ENCODE measurements at places on chromosomes 13 and 19. TPM values are rescaled to one million over a fixed set of nuclear protein-coding genes. Genes with fewer than 3 reads are reported as not detected.

DNA sequence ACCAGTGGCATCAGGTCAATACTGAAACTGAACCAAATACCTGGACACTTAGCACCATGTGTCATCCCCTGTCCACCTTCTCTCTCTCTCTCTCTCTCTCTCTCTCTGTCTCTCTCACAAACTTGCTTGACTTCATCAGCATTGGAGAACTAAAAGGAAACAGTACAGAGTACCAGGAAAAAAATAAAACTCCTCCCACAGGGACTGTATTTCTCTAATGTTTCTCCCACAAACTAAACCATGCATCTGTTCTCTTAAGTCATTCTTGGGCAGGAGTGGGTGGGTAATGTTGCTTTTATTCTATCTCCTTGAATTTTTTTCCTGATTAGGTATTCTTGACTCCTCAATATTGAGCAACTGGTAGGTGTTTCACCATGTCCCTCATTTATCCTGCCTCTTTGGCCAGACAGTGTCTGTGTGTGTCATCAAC lies 112.9 kb upstream of the CACNA1A start:
- peaks cover 57% of the 10 kb centered on the region for H3K27me3 ChIP-seq
- H3K27ac ChIP-seq: no peak overlapping the region
- DNase-seq: no peak
- H3K36me3 ChIP-seq: no peaks in the 10 kb centered on the region
- no peaks in the 10 kb centered on the region for H3K4me1 ChIP-seq

The HSH2D gene
- total RNA-seq: 29.9 TPM

The ZNF566 gene
- total RNA-seq: 5.8 TPM

DNA sequence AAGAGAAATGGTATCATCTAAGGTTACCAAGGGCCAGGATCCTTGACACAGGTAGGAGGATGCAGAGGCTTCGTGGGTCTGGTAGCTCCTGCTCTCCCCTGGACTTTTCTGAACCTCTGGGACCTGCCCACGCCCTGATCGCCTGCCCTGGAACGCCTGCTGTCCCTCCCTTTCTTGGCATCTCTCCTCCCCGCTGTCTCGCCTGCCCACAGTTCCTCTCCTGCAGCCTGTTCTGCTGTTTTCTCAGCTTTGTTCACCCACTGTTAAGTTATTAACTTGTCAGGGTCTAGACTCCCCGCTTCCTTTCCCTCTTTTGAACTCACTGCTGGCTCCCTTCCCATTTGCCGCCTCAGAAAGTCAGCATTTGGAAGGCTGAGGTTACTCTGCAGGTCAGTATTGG lies 19.8 kb downstream of the SERP2 start:
- H3K4me3 ChIP-seq: no peak overlapping the region
- no peak for DNase-seq
- H3K27me3 ChIP-seq: peaks cover 25% of the 10 kb centered on the region
- no peaks in the 10 kb centered on the region for H3K4me1 ChIP-seq
- H3K36me3 ChIP-seq: no peaks in the 10 kb centered on the region

- peak; percentile 89 for DNase-seq
- H3K4me3 ChIP-seq: peak overlapping the region; percentile 98
- H3K4me1 ChIP-seq: peaks cover 23% of the 10 kb centered on the region
- H3K27ac ChIP-seq: peak overlapping the region; percentile 96
These were observed 278 bp upstream of the ZNF274 start for GRCh38 chr19:58182577-58182988.

- H3K27ac ChIP-seq: no peak overlapping the region
- H3K4me1 ChIP-seq: no peaks in the 10 kb centered on the region
- no peak for DNase-seq
- H3K27me3 ChIP-seq: no peaks in the 10 kb centered on the region
- H3K4me3 ChIP-seq: no peak overlapping the region
- H3K36me3 ChIP-seq: no peaks in the 10 kb centered on the region
These were observed 212.5 kb upstream of the ZNF536 start for GRCh38 chr19:30159636-30160035.

The CD79A gene
- total RNA-seq: 12.3 TPM

The SHANK1 gene
- 0.07 TPM for total RNA-seq

The COX7A1 gene
- not detected for total RNA-seq

The CGB1 gene
- not detected for total RNA-seq

DNA sequence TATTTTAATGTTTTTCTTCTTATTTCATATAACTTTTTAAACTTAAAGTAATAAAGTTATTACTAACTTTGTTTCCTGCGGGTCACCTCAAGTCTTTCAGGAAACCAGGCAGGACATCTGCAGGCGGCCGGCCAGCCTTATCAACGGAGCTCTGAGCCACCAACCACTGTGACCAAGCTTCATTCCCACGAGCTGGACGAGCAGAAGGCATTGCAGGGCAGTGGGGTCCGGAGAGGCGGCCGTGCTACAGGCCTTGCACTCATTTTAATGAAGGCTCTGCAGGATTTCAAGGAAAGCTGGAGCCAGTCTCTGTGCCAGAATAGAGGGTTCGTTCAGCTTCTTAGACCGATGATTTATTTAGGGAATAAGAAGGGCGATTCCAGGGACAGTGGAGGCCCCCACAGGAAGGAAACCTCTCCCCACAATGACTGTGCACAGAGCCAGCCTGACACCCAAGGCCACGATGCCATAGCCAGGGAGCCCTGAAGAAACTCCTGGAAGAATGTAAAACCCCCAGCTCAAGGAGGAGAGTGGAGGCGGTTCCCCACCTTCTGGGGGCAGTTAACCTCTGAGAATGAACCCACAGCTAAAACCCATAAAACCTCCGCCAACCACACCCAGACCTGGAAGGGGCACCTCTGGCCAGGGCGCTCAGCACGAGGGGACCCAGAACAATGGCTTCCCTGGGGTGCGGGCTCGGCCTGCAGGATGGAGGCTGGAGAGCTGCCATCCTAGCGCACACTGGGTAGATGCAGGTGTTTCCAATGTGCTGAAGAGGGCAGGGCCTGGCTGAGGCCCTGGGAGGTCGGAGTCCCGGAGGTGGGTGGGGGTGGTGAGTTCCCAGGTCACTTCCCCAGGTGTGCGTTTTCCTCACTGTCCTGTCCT lies 75.0 kb downstream of the RASA3 start:
- no peaks in the 10 kb centered on the region for H3K27me3 ChIP-seq
- DNase-seq: no peak
- peaks cover 2% of the 10 kb centered on the region for H3K36me3 ChIP-seq
- no peak overlapping the region for H3K27ac ChIP-seq
- H3K4me1 ChIP-seq: peaks cover 34% of the 10 kb centered on the region
- no peak overlapping the region for H3K4me3 ChIP-seq

DNA sequence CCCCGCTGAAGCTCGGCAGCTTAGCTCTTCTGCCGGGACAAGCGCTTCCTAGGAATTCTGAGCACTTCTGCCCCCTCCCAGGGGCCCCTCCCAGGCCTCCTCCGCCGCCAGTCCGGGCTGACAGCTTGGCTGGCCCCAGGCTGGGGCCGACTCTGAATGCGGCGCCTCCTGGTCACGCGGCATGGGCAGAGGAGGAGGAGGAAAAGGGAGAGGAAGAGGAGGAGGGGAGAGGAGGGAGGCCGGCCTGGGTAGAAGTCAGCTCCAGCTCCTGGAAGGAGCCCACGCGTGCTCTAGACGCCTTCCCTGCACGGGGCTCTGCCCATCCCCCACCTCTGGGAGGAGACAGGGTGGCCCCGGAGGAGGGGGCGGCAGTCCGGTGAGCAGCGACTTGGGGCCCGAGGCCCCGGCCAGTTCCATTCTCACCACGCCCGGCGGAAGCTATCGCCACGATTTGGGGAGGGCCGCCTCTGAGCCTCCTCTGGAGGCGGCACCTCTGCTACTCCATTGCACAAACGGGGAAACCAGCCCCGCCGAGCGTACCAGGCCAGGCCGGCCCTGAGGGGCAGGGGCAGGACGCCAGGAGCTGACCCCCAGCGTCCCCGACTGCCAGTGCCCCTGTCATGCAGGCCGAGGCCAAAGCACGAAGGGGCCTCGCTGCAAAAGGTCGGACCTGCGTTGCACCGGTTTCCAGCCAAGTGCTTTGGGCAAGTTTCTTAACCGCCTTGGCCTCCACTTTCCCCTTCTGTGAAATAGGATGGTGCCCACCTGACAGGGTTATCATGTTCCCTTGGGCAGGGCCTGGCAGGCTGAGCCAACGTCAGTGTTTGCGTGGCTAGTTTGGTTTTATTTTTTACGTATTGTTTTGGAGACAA lies 31.6 kb downstream of the CCNE1 start:
- H3K27me3 ChIP-seq: no peaks in the 10 kb centered on the region
- H3K4me3 ChIP-seq: peak overlapping the region; percentile 76
- H3K36me3 ChIP-seq: no peaks in the 10 kb centered on the region
- H3K4me1 ChIP-seq: peaks cover 19% of the 10 kb centered on the region

The F10 gene
- total RNA-seq: not detected

GRCh38 chr19:7869453-7869909 lies 4.7 kb downstream of the PRR36 start:
- H3K4me1 ChIP-seq: peaks cover 47% of the 10 kb centered on the region
- H3K27me3 ChIP-seq: peaks cover 48% of the 10 kb centered on the region
- H3K36me3 ChIP-seq: no peaks in the 10 kb centered on the region
- peak overlapping the region; percentile 86 for H3K4me3 ChIP-seq
- no peak overlapping the region for H3K27ac ChIP-seq

GRCh38 chr13:20435616-20436368 lies 89.9 kb downstream of the CRYL1 start:
- no peaks in the 10 kb centered on the region for H3K36me3 ChIP-seq
- no peak for DNase-seq
- no peaks in the 10 kb centered on the region for H3K27me3 ChIP-seq
- H3K4me3 ChIP-seq: no peak overlapping the region
- H3K4me1 ChIP-seq: no peaks in the 10 kb centered on the region
- H3K27ac ChIP-seq: no peak overlapping the region

DNA sequence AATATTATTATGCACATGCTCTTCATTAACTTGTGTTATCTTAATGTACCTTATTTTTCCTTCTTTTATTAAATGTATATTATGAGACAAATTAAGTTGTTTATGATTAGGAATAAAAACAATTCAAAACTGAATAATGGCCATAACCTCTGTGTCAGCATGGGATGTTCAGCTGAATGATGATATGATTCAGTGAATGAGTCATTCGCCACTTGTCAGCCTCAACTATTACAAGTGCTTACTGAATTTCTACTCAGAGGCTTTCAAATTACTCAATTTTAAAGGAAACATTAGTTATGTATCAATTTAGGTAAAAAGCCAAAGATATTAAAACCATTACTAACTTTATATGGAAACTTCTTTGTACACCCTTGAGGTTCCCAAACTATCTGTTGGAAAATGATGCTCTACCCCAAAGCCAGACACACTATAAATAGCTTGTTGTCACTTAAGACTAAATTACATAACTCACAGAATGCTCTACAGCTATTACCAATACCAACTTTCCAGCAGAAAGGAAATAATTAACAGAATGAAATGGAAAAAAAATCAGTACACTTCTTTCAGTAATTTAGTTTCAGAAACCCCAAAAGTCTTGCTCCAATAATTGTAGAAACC lies 14.4 kb downstream of the LIG4 start:
- DNase-seq: no peak
- H3K27me3 ChIP-seq: peaks cover 13% of the 10 kb centered on the region
- no peak overlapping the region for H3K4me3 ChIP-seq
- H3K4me1 ChIP-seq: peaks cover 30% of the 10 kb centered on the region
- peak overlapping the region; percentile 83 for H3K27ac ChIP-seq
- peaks cover 4% of the 10 kb centered on the region for H3K36me3 ChIP-seq

- H3K27me3 ChIP-seq: peaks cover 13% of the 10 kb centered on the region
- DNase-seq: no peak
- no peaks in the 10 kb centered on the region for H3K4me1 ChIP-seq
- H3K4me3 ChIP-seq: no peak overlapping the region
These were observed 13.9 kb downstream of the PALM start for GRCh38 chr19:722553-723101.

The DLL3 gene
- 0.72 TPM for total RNA-seq

The ACP4 gene
- total RNA-seq: not detected

DNA sequence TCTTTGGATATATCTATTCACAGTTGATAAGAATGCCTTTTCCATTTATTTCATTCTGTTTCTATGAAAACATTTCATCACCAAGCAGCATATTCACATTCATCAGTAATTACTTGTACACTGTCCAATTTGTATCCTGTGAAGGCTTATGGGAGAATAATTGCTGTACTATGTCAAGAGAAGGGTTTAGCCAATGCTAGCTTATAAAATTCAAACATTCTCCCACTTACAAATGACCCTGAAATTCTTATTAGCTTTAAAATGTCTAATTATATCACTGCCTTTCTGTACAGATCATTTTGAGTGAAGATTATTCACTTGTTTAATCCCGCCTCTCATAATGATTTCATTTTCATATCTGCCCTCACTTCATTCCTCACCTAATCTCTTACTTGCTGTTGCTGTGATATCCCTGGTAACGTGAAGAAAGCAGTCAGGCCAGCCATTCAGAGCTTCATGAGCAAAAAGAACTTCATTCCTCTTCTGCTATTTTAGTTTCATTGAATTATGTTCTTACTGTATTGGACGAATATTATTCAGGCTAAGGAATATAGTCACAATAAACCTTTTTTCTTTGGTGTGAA lies 778.7 kb downstream of the OLFM4 start:
- no peak overlapping the region for H3K4me3 ChIP-seq
- DNase-seq: no peak
- H3K27ac ChIP-seq: no peak overlapping the region
- no peaks in the 10 kb centered on the region for H3K36me3 ChIP-seq
- H3K27me3 ChIP-seq: no peaks in the 10 kb centered on the region
- H3K4me1 ChIP-seq: no peaks in the 10 kb centered on the region

- peaks cover 51% of the 10 kb centered on the region for H3K27me3 ChIP-seq
- peaks cover 22% of the 10 kb centered on the region for H3K4me1 ChIP-seq
- no peaks in the 10 kb centered on the region for H3K36me3 ChIP-seq
- no peak for DNase-seq
These were observed 989 bp downstream of the TMEM145 start for GRCh38 chr19:42313840-42314755.

DNA sequence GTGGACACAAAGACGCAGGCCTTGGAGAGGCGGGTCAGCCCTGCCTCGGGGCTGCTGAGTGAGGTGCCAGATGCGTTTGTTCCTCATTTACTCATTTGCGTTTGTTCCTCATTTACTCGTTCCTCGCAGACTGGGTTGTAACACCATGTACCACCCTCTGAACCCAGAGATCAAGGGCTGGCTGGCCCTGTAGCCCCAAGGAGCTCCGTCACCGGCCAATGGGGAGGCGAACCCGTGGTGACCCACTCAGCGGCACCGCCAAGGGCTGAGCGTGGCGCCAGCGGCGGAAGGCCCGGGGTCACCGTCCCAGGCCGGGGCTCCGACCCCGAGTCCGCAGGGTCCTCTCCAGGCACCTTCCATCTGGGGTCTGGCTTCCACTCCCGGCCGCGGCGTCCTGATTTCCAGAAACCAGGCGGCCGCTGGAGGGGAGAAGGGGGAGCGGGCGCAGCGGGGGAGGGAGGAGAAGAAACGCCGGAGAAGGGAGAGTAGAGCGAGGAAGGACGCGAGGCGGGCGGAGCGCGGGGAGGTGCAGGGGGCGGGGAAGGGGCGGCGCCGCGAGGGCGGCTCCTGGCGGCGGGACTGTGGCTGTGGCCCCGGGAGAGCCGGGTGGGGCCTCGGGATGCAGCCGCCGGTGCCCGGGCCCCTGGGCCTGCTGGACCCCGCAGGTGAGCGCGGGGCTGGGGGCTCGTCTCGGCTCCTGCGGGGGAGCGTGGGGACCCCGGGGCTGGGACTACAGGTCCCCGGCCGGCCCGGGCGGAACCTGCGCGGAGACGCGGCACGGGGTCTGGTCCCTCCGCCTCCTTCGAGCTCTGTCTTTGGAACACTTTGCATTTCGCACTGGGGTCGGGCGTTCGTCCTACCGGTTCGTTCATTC lies at the start of gene TMEM255B:
Gene TMEM255B, plus strand, starts transcription at position 576 of the 874 bp plus-strand sequence. Its CDS starts 44 bp downstream, at position 620.
- H3K36me3 ChIP-seq: no peaks in the 10 kb centered on the region
- peak within 1 kb of the TSS; percentile 85 for H3K4me3 ChIP-seq
- peaks cover 64% of the 10 kb centered on the region for H3K27me3 ChIP-seq
- no peak within 1 kb of the TSS for H3K27ac ChIP-seq

The CHAMP1 gene
- total RNA-seq: 39.4 TPM

GRCh38 chr13:26112843-26113242 lies 61.0 kb upstream of the SHISA2 start:
- H3K27me3 ChIP-seq: no peaks in the 10 kb centered on the region
- no peak overlapping the region for H3K4me3 ChIP-seq
- H3K27ac ChIP-seq: no peak overlapping the region
- DNase-seq: no peak
- H3K4me1 ChIP-seq: no peaks in the 10 kb centered on the region

Measured in activated T-cell treated with anti-CD3 and anti-CD28 coated beads, Interleukin-2, amount 50 U/mL, for 72 hours (primary cell).